ENCODE measurements at places on chromosomes 16 and 17.

DNA sequence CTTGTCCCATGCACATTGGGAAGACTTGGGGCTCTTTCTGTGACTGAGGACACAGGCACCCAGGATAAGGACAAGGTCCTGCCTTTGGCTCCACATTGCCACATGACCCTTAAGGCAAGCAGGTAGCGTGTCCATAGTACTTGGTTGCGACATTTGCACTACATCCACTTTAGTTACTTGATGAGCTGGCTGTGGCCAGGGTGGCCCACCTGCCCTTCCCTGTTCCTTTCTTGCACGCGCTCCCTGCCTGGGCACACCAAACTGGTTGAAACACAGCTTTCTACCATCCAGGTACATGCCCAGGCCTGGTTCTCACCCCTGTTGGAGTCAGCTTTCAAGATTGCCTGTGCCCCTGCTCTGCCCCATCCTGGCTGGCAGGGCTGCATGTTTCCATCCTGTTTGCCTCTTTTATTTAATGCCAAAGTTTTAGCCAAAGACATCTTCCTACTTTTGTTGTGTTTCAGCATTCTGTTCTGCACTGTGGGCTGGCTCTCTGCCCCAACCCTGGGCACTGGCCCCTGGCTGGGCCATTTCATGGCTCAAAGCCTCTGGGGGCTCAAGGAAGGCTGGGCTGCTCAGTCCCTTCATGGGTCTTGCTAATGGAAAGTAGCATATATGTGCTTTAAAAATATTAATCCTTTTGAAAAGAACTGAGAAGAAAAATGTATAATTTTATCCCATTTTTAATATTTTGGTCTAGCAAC lies 3.2 kb downstream of the B3GNT9 start:
- DNase-seq, result no peak

- DNase-seq, result no peak
Measured at GRCh38 chr17:80891397-80892018, 100.1 kb upstream of the CHMP6 start.

GRCh38 chr17:74177018-74177450 lies 26.4 kb upstream of the RPL38 start:
- DNase-seq, result peak; percentile 33

DNA sequence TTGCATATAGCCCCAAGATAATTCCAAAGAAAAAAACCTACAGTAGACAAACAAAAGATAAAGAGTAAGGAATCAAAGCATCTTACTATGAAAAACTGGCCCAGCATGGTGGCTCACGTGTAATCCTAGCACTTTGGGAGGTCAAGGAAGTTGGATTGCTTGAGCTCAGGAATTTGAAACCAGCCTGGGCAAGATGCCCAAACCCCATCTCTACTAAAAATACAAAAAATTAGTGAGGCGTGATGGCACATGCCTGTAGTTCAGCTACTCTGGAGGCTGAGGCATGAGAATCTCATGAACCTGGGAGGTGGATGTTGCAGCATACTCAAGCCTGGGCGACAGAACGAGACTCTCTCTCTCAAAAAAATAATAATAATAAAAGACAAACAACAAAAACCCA lies 764.7 kb upstream of the KIF2B start:
- DNase-seq, result no peak

DNA sequence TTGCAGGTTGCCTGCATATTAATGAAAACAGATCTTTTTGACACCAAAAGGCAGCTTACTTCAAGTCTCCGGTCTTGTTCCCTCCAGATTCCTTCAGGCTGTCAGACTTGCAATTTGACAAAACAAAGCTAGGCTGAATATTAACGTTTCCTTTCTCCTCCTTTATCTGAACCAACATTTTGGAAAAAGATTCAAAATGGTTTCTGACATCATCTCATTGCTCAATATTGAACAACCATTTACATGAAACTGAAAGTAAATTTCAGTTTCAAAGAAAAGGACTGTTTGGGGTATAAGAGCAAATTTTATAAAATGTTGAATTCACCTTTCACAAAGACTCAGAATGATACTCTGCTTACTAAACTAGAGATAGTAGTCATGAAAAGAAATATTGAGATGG lies 521.8 kb downstream of the KCNJ2 start:
- no peak for DNase-seq

DNA sequence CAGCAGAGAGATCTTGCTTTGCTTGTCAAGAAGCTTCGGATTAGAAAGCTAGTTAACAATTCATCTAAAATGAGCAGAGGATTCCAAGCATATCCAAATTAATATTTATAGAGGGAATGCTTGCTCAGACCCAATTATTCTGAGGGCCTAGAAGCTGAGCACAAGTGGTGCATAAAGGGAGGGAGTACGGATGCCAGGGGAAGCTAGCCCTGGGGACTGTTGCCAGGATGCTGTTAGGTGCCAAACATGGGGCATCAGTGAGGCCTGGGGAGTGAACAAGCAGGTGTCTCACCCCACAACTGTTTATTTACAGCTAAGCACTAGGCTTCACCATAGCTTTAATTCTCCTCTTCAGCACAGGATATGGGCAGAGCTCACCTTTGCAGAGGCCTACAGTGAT lies 684.1 kb upstream of the C16orf82 start:
- DNase-seq, result no peak

DNA sequence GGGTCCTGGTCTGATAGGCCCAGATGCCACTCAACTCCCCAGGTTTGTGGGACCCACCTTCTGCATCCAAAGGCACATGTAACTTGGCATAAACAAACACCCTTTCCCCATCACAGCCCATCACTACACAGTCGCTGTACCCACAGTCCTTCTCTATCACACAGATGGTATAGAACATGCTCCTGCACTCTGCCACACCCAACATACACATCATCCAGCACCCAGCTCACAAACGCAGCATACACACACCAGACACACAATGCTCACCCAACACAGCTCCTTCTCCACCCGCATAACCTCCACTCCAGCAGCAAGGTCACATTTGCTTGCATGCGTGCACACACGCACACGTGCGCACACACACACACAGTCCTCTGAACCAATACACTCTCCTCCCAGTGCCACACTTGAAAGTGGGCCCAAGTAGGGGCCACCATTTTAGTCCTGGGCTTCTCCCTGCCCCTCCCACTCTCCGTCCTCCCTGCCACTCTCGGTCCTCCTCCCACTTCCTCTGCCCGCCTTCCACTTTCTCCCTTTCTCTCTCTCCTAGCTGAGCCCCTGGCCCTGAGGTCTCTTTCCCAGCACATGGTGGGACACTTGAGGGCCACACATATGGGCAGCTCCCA lies 8.5 kb upstream of the TMEM92 start:
- DNase-seq, result no peak

DNA sequence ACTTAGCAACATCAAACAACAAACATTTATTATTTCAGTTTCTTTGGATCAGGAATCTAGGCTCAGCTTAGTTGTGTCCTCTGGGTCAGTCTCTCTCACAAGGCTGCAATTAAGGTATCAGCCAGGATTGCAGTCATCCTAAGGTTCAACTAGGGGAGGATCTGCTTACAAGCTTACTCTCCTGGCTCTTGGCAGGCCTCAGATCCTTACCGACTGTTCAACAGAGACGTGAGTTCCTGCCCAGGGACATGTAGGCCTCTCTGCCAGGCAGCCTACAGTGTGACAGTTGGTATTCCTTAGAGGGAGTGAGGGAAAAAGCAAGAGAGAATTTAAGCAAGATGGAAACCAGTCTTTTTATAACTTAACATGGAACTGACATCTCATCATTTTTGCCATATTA lies 294.0 kb downstream of the ZFHX3 start:
- no peak for DNase-seq

GRCh38 chr16:79483336-79483735 lies 117.2 kb downstream of the MAF start:
- DNase-seq, result no peak

- DNase-seq, result no peak
Measured at GRCh38 chr17:2174468-2175293, 119.8 kb downstream of the HIC1 start.

Measured in anterior cingulate cortex (tissue), 58 donors.